ENCODE measurements at places on chromosomes 7 and 10. TPM values are rescaled to one million over a fixed set of nuclear protein-coding genes. Genes with fewer than 3 reads are reported as not detected.

DNA sequence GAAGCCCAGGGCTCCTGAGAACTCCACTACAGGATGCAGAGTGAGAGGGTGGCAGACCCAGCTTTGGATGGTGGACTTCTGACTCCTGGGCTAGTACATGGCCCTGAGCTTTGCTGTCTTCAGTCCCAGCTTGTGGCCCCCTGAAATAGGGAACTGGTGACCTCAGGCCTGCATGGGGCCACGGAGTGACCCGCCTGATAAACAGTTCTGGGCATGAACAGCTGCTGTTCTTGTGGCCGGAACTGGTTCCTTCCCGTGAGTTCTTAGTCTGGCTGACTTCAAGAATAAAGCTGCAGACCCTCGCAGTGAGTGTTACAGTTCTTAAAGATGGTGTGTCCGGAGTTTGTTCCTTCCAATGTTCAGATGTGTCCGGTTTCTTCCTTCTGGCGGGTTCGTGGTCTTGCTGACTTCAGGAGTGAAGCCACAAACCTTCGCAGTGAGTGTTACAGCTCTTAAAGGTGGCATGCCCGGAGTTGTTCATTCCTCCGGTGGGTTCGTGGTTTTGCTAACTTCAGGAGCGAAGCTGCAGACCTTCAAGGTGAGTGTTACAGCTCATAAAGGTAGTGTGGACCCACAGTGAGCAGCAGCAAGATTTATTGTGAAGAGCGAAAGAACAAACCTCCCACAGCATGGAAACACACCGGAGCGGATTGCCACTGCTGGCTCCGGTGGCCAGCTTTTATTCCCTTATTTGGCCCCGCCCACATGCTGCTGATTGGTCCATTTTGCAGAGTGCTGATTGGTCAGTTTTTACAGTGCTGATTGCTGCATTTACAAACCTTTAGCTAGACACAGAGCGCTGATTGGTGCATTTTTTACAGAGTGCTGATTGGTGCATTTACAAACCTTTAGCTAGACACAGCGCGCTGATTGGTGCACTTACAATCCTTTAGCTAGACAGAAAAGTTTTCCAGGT is 268.0 kb downstream of the ZEB1 start:
- no peak for DNase-seq

DNA sequence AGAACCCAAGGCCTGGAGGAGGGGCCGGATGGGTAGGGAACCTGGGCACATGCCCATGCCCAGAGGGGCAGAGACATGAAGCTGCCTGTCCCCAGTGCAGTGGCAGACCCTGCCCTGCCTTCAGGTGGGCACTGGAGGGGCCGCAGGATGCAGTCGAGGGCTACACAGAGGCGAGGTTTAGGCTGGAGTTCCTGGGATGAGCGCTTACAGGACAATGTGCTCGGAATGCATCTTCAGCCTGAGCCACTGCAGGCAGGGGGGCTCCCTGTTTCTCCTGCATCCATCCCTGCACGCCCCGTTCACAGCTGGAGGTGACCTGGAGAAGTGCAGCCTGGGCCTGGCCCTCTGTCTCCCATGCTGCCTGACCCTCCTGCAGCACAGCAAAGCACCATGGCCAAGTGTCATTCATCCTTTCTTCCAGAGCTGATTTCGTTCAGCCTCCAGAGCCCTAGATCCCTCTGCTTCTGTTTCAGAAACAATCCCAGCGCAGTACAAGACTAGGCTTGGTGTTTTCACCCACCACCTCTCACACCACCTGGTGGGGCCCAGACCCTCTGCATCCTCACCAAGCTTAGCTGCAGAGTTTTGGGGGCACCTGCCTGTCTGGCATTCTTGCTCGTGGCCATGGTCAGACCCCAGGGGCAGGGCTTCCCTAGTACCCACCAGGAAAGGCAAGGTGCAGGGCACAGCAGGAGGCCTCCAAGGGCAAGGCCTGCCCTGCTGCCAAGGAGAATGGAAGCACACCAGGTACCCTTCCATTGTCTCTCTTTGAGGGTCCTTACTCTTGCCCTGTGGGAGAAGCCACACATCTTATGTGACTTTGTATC is 311.9 kb downstream of the TCERG1L start:
- no peak for DNase-seq

DNA sequence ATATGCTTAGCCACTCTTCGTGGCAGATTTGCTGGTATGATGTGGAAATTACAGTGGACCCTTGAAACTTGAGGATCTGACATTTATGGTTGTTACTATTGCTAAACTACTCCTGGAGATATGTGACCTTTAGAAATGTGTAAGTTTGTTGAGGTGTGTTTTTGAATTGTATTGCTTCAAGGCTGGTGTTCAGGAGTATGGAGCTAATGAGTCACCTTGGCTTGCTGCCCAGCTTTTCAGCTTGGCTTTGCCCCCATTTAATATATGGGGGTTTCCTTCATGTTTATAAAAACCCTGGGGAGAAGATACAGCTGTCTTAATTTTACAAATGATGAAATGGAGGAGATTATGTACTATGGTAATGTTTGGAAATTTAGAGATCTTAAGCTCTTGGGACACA is 11.6 kb downstream of the HBP1 start:
- peak; percentile 89 for DNase-seq

The TBXAS1 gene
- polyA plus RNA-seq = 8.2 TPM

GRCh38 chr10:118986815-118987790 is 42.4 kb upstream of the NANOS1 start:
- DNase-seq = no peak

DNA sequence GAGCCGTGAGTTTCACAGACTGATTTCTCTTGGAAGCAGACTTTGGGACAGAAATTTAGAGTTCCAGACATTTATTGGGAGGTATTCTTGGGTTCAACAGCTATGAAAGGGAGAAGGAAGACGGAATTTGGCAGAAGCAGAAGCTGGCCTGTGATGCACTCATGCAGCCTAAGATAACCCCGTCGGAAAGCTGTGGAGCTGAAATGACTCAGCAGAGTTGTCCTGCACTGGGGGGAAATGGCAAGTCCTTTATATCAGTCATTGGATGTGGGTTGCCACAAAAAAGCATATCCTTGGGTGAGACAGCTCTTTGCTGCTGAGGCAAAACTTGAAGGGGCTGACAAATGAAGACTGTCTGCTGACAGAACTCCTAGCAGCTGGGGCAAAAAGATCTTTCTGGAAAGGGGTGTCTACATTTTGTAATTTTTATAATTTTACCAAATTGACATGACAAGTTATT is 11.5 kb upstream of the MICU1 start:
- DNase-seq = no peak

DNA sequence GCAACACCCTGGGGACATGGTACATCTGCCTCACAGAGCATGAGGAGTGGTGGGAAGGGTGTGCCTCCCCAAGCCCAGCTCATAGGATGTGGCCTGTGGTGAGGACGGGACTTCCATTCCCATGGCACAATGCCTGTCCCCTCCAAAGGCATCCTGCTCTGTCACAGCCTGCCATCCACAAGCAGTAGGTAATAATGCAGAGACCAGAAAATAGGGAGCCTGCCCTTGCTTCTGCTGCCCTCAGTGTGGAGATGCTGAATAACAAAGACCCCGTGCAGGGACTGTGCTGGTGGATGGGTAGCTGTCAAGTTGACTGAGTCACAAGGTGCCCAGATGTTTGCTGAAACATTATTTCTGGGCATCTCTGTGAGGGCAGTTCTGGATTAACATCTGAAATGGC is 199.9 kb upstream of the GRB10 start:
- DNase-seq = no peak

GRCh38 chr10:15748126-15748525 is 28.4 kb upstream of the ITGA8 start:
- no peak for DNase-seq

Measured in small intestine (tissue), 16 donors.